ENCODE measurements at places on chromosomes 13 and 19.

GRCh38 chr13:112615391-112615790 lies 27.4 kb upstream of the TUBGCP3 start:
- DNase-seq, result no peak

GRCh38 chr19:3982701-3983541 lies 2.3 kb downstream of the EEF2 start:
- DNase-seq, result no peak

DNA sequence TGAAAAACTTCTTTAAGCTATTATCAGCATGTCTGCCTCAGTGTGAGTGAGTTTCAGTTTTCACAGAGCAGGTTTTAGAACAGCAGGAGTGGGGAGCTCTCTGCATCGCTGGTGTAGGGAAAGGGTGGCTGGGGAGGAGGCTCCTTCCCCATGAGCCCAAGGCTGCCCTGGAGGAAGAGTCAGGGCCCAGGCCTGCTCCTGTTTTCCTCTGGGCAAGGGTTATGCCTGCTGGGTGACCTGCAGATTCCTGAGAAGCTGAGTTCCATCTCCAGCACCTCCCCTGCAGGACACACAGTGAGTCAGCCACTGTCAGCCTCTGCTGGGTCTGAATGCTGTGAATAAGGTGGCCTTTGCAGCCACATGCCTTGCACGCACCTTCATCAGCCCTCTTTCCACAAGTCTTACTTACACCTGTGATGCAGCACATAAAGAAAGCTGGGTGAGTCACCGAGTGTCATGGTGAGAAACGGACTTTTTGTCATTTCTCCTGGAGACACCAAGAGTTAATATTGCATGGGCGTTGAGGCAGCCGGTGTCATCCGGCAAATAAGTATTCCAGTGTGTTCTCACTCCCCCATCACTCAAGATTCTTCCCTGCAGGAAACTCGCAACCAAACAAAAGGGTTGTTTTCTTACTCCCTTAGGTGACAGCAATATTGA lies 186.4 kb upstream of the KL start:
- no peak for DNase-seq

DNA sequence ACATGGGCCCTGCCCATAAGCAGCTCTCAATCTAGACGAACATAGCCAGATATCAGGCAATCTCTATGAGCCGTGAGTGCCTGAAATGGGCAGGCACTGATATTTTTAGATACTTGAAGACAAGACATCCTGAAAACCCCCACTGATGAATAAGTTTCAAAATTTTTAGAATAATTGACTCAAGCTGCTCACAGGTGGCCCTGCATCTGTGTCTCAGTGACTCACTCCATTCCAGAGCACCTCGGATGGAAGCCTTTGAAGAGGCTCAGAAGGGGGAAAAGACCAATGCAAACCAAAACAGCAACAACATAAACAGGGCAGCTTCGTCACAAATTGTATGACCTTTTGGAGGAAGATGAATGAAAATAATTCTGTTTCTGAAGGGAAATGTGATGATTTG lies 42.8 kb upstream of the SLC46A3 start:
- DNase-seq, result no peak

DNA sequence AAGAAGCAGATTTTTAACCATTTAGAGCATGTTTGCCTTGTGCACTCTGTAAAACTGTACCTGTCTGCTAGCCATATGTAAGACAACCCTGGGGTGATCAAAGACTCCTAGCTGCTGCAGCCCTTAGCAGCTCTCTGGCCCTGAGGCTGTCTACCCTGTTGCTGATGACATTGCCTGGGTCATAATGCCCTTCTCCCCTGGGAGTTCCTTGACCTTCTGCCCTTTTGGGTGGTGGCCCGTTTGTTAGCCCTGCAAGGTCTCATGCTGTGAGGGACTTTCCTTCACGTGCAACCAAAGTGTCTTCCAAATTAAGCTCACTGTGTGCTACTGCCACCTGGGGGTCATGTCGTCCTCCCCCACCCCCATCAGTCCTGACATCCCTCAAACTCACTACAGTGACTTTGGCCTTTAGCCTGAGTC lies 7.4 kb downstream of the GPC6 start:
- no peak for DNase-seq

- no peak for DNase-seq
These were observed 10.1 kb downstream of the TMEM143 start for GRCh38 chr19:48353677-48354076.

- no peak for DNase-seq
These were observed 419.3 kb upstream of the KLHL1 start for GRCh38 chr13:70527599-70527998.

GRCh38 chr13:21111546-21111945 lies 50.2 kb upstream of the LATS2 start:
- DNase-seq, result no peak

DNA sequence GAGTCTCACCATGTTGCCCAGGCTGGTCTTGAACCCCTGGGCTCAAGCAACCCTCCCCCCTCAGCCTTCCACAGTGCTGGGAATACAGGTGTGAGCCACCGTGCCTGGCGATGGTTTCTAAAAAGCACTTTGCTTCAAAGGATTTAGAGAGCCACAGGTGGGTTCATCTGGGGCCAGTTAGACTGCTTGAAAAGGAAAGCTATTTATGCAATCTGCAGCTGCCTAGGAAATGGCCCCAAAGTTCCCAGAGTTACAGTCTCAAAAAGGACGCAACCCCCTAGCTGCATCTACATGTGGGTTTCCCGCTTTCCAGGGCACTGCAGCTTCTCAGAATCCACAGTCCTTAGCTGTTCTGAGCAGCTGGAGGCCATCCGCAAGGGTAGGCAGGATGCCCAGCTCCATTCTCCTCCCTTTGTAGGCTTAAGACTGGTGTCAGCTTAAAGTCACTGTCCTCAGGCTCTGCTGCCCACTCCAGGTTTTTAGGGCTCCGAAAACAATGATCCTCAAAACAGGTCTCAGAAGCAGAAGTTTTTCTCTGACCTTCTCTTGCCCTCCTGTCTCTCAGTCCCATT lies 41.4 kb downstream of the ZNF823 start:
- DNase-seq, result no peak

DNA sequence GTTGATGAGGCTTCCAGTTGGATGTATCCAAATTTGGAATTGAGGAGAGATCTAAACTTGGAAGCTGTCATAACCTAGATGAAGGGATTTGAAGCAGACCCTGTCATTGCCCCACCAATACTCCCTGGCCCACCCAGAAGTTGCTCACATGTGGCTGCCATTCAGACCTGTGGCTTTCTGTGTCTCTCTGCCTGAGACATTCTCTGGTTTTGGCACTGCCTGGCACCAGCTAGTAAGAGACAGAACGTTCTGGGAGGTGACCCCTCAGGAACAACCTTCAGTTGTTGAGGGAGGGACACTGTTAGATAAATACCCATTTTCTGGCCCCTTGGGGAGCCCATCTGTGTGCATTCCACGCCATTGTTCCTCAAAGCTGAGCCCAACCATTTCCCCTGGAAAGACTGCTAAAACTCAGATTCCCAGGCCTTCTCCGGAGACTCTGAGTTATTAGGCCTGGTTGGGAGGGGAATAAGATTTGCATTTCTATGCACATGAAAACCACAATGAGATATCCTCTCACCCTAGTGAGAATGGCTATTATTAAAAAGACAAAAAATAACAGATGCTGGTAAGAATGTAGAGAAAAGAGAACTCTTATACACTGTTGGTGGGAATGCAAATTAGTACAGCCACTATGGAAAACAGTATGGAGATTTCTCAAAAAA lies 290.4 kb downstream of the TSHZ3 start:
- no peak for DNase-seq

GRCh38 chr13:110466266-110466915 lies 95.1 kb downstream of the RAB20 start:
- no peak for DNase-seq

DNA sequence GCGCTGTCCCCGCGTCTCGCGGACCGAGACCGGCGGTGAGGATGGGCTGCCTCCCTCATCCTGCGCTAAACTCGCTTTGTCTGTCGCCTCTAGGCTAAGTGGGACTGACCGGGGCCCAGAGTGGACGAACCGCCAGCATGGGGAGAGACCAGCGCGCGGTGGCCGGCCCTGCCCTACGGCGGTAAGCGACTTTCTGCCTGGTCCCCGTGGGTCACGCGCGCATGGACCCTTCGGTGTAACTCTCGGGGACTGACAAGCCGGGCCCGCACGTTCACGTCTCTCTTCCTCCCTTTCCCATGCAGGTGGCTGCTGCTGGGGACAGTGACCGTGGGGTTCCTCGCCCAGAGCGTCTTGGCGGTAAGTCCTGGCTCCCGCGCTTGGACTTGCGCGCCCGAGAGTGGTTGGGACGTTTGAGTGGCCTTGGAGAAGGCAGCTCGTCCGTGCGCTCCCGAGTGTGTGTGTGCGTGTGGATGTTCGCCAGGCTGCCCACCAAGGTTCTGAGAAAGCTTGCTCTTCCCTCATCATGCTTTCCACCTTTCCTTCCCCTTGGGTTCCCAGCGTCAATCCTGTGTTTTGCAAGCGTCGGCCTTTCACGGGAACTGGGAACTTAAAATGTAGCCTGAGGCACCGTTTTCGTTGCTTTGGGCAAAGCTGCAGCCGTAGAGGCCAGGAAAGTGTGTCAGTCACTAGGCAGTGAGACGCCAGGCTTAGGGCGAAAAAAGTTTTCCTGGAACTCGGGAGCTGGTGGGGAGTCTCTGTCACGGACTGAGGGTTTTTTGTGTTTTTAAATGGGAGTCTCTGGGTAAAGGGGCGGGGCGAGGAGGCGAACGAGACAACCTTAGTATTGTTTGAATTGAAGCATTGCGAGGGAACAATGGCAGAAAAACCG lies 927 bp downstream of the COL4A2 start:
- DNase-seq, result no peak

DNA sequence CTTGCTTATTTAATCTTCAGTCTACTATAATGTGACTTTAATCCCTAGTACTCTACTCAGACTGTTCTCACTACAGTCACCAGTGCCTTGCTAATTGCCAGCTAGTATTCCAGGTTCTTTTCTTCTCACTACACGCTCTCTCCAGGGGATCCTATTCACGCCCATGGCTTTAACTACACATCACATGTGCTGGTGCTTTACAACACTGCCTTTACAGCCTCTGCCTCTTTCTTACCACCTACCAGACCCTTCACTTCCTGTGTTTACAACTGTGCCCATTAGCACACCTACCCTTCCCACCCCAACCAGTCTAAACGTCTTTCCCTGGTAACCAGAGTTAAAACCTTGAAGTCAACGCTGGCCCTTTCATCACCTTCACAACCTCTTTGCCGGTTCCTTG lies 249.5 kb downstream of the DNAJC15 start:
- no peak for DNase-seq

DNA sequence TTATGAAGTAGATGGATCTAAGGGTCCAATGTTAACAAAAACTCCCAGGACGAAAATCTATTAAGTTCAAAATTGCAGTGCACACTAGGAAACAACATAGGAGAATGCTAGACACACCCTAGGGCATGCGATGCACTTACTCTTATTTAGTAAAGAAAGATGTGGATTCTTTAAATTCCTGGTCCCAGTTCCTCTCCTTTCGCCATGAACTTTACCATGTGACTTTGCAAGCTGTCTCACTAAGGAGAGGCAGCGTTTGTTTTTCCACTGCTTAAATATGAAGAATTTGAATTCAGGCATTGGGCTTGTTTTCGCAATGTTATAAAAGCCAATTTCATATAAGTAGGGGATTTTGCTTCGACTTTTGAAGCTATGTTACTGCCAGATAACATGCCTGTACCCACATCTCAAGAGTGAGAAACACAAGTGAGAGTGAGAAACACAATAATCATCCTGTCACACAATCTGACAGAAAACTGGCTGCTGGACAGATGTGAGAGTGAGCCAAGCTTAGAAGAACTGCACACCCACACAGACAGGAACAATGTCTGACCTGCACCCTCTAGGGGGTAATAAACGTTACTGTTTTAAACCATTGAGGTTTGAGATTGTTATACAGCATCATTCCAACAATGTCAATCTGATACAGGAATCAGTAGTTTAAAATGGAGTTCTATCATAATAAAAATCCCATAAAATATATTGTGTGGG lies 1308.4 kb downstream of the SLITRK5 start:
- DNase-seq, result no peak

- no peak for DNase-seq
These were observed 18.7 kb downstream of the TFDP1 start for GRCh38 chr13:113603116-113603710.

GRCh38 chr13:80604098-80604497 lies 263.2 kb upstream of the SPRY2 start:
- DNase-seq, result no peak

- DNase-seq, result no peak
These were observed 4.2 kb upstream of the LRRC25 start for GRCh38 chr19:18401580-18402112.

DNA sequence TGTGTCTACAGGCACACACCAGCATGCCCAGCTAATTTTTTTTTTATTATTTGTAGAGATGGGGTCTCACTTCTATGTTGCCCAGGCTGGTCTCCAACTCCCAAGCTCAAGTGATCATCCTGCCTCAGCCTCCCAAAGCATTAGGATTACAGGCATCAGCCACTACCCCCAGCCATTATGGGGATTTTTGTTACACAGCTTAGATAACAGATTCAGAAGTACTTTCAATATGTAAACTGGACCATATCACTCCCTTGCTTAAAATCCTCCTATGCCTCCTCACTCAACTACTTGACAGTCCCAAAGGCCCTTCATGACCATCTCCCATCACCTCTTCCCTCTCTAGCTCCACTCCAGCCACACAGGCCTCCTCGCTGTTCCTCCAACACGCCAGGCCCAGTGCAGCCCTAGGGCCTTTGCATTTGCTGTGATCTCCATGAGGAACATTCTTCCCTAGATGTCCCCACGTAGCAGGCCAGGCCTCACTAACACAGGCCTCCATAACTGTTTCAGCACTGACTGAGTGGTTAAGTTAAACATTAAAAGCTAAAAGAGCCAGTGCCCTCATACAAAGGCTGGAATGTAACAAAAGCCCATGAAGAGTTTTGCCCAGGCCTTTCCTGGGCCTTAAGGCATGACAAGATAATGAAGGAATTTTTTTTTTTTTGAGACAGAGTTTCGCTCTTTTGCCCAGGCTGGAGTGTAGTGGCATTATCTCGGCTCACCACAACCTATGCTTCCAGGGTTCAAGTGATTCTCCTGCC lies 2.5 kb downstream of the DOHH start:
- no peak for DNase-seq

GRCh38 chr13:40175639-40176038 lies 490.8 kb downstream of the FOXO1 start:
- DNase-seq, result no peak

DNA sequence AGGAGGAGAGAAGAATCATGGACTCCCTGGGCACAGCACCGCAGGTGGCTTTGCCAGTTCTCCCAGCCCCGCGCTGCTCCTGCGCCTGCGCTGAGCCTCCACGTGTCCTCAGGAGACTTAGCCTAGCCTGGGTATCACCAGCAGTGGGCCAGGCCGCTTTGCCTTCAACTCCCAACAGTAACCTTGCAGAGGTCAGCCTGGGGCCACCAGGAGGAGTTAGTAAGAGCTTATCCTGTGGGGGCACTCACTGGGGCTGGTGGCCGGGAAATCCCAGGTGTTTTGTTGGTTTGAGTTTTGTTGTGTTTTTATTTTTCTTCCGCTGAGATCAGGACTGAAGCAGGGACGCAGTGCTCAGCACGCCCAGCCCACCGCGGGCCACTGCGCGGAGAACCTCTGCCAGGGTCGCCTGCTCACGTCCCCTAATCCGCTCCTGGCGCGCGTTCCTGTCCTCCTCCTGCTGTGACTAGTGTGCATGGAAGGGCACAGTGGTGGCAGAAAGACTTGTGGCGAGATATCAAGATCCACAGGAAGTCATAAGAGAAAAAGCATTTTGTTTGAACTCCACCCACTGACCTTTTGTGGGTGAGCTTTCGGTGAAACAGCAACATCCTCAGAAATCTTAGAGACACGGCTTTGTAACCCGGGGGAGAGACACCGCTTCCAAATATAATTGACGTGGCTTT lies 207.4 kb upstream of the RFC3 start:
- DNase-seq, result peak; percentile 73

- peak; percentile 96 for DNase-seq
These were observed 5.5 kb downstream of the CCDC124 start for GRCh38 chr19:17938092-17938845.

GRCh38 chr13:113665597-113666328 lies 1.3 kb upstream of the GRK1 start:
- no peak for DNase-seq

Measured in posterior cingulate gyrus (tissue), 11 donors.